ENCODE measurements at places on chromosomes 3 and 15.
A peak's percentile ranks its signal among the peaks of the same experiment; 100 is the strongest.

GRCh38 chr15:33119273-33119672 is 75.2 kb downstream of the FMN1 start:
- DNase-seq: no peak

DNA sequence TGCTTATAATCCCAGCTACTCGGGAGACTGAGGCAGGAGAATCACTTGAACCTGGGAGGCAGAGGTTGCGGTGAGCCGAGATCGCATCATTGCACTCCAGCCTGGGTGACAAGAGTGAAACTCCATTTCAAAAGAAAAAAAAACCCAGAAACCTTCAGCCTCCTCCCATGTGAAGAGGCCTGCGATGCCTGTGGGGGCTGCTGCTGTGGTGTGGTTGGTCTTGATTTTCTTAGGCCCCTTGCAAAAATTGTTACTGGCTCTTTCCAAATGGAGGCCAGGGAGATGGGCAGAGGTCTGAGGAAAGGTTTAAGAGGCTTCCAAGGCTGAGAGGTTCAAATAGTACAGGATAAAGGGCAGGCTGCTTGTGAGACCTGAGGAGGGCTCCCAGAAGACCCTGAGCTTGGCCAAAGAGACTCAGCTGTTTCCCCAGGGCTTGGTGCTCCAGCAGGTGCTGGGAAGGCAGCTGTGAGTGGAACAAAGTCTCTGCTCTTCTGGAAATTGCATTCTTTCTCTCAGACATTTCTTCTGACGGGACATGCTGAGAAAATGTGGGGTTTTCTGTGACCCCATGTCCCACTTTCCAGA is 18.4 kb downstream of the GCSAM start:
- no peak for DNase-seq

GRCh38 chr3:20648294-20648693 is 462.3 kb upstream of the SGO1 start:
- no peak for DNase-seq

DNA sequence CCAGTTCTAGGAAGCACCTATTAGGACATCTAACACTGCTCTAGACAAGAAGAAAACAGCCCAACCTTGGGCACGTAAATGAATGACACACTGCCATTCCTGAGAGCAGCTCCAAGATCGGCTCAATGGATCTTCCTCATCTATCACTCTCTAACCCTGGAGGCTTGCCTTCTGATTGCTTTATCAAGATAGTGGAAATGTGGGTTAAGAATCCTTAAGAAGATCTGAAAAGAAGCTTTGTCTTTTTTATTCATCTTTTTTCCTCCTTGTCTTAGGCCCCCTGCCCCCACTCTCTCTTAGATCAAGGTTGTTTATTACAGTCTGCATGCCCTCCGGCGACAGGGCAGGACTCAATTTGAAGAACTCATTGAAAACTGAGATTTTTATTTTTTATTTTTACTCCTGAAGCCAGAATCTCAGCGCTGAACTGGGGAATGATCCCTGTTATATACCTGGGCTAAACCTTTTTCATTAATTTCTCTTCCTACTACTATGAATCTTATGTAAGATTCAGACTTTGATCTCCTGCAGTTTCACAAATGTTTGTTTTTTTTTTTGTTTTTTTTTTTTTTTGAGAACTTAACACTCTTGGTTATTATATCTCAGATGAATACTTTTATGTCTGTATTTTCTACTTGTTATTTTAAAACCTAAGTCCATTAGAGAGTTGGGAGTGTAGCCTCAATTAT is 219.5 kb downstream of the SV2B start:
- DNase-seq: no peak

GRCh38 chr3:189561256-189561655 is 69.9 kb upstream of the TP63 start:
- DNase-seq: no peak

DNA sequence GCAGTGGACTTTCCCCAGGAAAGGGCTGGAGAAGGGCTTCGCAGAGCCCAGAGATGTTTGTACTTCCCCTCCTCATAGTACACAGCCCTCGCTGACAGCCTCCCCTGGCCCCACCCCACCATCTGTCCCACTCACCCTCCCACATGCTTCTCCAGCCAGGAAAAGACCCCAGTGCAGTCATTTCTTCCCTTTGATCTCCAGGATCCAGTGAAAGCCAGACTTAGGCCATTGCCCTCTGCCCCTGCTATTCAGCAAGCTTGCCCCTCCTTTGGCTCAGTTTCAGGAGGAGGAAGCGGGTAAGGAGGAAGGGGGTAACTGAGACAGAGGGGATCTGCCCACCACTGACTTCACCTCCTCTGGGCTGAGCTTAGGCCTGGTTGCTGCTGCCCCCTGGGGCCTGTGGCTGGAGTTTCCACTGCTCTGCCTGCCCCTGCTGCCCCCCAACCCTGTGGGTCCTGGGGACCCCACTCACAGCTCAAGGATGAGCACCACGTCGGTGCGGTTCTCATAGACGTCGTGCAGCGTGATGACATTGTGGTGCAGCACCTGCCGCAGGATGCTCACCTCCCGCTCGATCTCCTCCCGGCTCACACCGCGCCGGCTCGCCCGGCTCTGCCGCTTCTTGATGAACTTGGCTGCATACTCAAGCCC is 63.1 kb downstream of the DAPK2 start:
- DNase-seq: peak; percentile 54

Data from NCI-H1694 treated with DMSO at 0.1 percent for 48 hours (cell line).